Fibroblast of lung (primary cell): ENCODE measurements at places on chromosomes 7 and 10. TPM values are rescaled to one million over a fixed set of nuclear protein-coding genes. Genes with fewer than 3 reads are reported as not detected.

The RSPH10B gene
- total RNA-seq, result under 0.01 and 0.66 TPM in 2 replicates

The ADIRF gene
- total RNA-seq, result 119 and 142 TPM in 2 replicates

The CFAP69 gene
- total RNA-seq, result 6.2 and 7.1 TPM in 2 replicates

The ATE1 gene
- 25.4 and 28.1 TPM in 2 replicates for total RNA-seq

The CLDN12 gene
- total RNA-seq, result 28.5 and 44.8 TPM in 2 replicates

The COMTD1 gene
- total RNA-seq, result 5.6 and 8.3 TPM in 2 replicates

The ADAM22 gene
- total RNA-seq, result 0.51 and 0.66 TPM in 2 replicates

The GARIN1A gene
- 0.51 and 1.5 TPM in 2 replicates for total RNA-seq

The GSTO2 gene
- 2.1 and 3.1 TPM in 2 replicates for total RNA-seq

The CYP26C1 gene
- total RNA-seq, result under 0.01 TPM in 2 replicates

The SLC18A2 gene
- total RNA-seq, result under 0.01 TPM in 1 of 2 replicates, not detected in the other

The RAPGEF5 gene
- total RNA-seq, result 0.77 and 1.5 TPM in 2 replicates
